ENCODE measurements at places on chromosomes 13 and 19.
A peak's percentile ranks its signal among the peaks of the same experiment; 100 is the strongest.

DNA sequence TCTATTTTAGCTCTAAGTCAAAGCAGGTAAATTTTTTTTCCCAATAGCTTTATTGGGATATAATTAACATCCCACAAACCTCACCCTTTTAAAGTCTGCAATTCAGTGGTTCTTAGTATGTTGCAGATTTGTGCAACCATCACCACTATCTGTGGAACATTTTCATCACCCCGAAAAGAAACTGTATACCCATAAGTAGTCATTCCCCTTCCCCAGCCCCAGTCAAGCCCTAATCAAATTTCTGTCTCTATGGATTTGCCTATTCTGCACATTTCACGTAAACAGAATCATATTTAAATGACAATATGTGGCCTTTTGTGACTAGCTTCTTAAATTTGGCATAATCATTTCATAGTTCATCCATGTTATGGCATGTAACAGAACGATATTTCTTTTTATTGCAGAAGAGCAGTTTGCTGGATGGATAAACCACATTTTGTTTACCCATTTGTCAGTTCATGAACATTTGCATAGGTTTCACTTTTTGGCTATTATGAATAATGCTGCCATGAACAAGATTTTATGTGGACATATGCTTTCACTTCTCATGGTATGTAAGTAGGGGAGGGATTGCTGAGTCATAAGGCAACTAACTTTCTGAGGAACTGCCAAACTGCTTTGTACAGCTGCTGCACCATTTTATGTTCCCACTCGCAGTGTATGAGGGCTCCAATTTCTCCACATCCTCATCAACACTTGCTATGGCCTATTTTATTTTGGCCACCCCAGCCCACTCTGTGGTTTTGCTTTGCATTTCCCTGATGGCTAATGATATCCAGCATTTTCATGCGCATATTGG lies 10.9 kb downstream of the SLC46A3 start:
- DNase-seq, result peak; percentile 15

DNA sequence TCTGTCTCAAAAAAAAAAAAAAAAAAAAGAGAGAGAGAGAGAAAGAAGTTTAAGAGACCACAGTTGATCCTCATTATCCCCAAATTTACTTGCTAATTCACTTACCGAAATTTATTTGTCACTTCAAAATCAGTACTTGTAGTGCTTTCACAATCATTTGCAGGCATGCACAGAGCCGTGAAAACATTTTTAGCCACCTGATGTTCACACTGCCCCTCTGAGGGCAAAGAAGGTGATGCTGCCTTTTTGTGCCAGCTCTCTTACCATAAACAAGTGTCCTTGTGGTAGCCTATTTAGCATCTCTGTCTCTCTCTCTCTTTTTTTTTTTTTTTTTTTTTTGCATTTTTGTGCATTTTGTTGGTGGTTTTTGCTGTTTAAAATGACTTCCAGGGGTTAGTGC lies 24.1 kb upstream of the CASP14 start:
- no peak for DNase-seq

DNA sequence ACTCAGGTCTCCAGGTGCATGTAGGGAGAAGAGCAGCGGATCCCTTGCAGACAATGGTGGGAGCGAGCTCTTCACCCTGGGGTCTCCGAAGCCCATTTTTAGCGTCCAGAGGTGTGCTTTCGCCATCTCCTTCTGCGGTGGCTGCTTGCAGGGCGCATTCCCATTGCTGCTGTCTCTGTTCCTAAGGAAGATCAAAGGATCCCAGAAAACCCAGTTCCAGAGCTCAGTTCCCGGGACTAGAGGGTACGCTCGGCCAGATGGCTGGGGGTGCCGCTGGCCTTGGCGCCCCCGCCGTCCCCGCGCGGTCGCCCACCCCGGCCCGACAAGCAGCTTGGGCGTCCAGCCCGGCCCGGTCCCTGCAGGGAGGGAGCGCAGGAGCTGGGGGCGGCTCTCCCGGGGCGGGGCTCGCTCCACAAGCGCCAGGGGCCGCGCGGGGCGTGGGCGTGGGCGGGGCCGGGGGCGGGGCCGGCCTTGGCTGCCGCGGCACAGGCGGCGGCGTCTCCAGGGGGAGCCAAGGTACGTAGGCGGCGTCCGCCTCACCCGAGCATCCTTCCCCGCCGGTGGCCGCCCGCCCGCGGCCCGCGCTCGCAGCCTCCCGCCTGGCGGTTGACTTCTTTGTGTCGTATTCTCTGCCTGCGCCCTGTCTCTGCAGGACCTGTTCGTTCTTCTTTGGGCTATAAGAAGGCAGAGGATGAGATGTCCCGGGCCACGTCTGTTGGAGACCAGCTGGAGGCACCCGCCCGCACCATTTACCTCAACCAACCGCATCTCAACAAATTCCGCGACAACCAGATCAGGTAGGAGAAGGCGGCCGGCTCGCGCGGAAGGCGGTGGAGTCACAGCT lies 96.8 kb downstream of the ATP8A2 start:
- DNase-seq, result peak; percentile 1

- DNase-seq, result no peak
Observed at GRCh38 chr13:22194106-22194805, 523.4 kb downstream of the FGF9 start.

- no peak for DNase-seq
Observed at GRCh38 chr13:31904941-31905824, 126.4 kb upstream of the FRY start.

GRCh38 chr13:70568571-70568970 lies 460.3 kb upstream of the KLHL1 start:
- no peak for DNase-seq

GRCh38 chr19:16337809-16338469 lies 13.3 kb downstream of the KLF2 start:
- no peak for DNase-seq

- no peak for DNase-seq
Observed at GRCh38 chr19:19279062-19279612, 6.0 kb upstream of the TM6SF2 start.

GRCh38 chr13:88118952-88119351 lies 447.8 kb downstream of the SLITRK5 start:
- DNase-seq, result no peak
